ENCODE measurements at places on chromosomes 7 and 10. TPM values are rescaled to one million over a fixed set of nuclear protein-coding genes. Genes with fewer than 3 reads are reported as not detected.

KCNMA1 gene
- total RNA-seq = 12.9 TPM

CPVL gene
- total RNA-seq = 18.2 TPM

ETV1 gene
- 2.3 TPM for total RNA-seq

WEE2 gene
- not detected for total RNA-seq

TRPV5 gene
- total RNA-seq = not detected

GATAD1 gene
- total RNA-seq = 24.0 TPM

LRRD1 gene
- not detected for total RNA-seq

MYO1G gene
- total RNA-seq = not detected

ZFAND4 gene
- total RNA-seq = 4.7 TPM

All from renal cortical epithelial cell (primary cell).